Stimulated activated CD4-positive, alpha-beta T cell treated with anti-CD3 and anti-CD28 coated beads, Interleukin-12 subunit alpha, Interleukin-12 subunit beta, amount 100 ng/mL, for 4 hours (primary cell): ENCODE measurements at places on chromosomes 12 and 14.

DNA sequence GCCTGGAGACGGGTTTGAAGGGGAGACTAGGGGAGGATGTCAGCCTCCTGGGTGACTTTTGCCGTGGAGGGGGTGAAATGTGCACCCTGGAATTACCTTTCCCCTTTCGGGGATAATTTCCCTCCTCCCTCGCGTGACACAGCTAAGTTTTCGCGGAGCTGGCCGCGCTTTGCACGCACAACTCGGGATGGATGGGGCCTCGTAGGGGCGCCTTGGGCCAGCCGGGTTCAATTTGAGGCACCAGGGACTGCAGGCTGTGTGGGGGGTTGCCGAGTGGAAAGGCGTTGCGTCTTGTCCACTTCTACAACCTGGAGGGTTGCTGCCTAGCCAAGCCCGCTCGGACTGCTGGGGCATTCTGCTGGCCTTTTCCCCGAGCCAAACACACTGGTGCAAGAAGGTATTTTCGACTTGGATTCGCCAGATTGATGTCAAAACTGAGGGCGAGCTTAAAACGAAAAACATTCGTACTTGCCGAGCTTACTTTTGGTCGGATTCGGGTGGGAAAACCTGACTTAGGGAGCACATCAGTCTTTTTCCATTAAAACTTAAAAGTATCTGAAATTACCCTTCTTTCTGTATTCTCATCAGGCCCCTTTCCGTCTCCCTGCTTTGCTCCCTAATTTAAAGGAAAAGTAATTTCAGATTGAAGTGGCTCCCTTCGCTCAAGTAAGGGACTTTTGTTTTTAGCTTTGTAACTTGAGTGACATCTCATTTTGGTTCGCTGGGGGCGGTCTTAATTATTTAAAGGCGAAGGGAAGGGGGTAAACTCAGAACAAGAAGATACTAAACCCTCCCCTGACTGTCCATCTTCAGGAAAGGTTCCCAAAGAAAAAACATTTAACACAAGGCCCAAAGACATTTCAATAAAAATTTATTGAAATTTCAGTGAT, 14.3 kb downstream of the TBX3 start:
- DNase-seq: no peak

DNA sequence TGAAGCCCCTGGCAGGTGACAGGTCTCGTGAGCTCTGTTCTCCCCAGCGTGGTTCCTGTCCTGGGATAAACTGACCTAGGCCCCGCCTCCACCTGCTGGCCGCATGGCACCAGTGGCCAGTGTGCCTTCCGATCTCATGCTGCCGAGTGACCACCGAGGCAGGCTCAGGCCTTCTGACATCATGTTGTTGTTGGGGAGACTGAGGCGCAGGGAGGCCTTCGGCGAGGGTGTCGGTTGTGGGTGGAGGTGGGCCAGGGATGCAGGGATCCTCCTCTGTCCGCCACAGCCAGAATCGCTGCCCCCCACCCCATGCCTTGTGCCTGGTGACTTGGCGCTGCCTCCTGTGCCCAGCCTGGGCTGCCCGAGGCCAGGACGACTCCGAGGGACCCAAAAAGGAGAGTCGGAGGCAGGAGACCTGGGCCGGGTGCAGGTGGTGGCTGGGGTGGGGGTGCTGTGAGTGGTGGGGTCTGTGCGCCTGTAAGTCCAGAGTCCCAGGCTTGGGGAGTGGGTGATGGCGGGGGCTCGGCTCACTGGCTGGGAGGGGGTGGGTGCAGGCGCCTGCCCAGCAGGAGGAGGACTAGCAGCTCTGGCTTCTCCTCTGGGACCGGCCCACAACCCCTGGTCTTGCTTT, 24.3 kb downstream of the ASPG start:
- DNase-seq: no peak

- DNase-seq: no peak
Measured at GRCh38 chr12:21607701-21608100, 3.1 kb upstream of the GYS2 start.

DNA sequence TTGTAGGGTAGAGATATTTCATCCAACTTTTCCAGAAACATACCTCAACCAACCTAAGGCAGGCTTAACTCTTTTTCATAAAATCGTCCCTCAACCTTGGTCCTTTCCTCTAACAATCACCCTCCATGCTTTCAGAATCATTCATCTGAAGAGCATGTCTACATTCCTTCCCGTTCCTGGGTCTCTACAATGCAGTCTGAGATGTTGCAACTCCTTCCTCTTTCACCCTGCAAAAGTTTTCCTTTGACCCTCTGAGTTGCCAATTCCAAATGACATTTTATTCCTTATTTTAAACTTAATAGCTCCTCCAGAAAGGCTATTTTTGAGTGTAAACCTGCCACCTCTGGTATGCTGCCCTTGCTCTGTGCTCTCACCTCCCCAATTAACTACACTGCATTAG, 16.7 kb downstream of the SLC7A7 start:
- DNase-seq: no peak

DNA sequence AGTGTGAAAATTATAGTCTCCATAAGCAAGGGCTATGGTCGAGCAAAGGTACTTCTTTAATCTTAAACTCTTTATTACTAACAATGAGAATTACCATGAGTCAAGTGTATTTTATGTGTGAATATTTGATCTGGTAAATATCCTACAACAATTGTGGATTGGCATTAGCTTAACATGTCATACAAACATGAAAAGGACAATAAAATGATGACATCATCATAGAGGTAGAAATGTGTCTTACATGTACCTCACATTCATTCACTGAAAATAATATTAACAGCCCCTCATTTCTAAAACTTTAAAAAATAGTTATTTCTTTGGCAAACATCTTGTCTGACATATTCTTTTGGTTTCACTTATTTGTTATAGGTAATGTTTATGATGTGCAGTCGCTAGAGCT, 355.0 kb downstream of the NAV3 start:
- DNase-seq: no peak

DNA sequence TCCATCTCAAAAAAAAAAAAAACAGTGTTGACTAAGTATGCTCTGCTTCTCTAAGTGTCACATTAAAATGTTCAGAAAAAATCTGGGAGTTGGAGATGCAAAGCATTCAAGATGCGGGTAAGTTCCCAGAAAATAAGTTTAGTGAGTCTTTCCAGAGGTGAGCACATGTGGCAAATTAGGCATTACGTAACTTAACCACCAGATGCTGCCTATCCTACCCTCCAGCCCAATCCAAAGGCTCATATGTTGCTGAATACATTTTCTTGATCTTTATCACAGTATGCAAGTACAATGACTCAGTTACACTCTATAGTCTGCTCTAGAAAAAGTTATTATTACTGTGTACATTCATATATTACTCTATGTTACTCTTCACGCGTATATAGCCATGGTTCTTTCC, 3.6 kb downstream of the SLC2A14 start:
- no peak for DNase-seq

GRCh38 chr12:129779989-129780388, 123.8 kb downstream of the TMEM132D start:
- no peak for DNase-seq
